ENCODE measurements at places on chromosomes 7 and 10.

GRCh38 chr7:120926943-120927346, 23.6 kb upstream of the ING3 start:
- no peak for DNase-seq

GRCh38 chr10:125043841-125044658, 102.1 kb downstream of the ZRANB1 start:
- no peak for DNase-seq

DNA sequence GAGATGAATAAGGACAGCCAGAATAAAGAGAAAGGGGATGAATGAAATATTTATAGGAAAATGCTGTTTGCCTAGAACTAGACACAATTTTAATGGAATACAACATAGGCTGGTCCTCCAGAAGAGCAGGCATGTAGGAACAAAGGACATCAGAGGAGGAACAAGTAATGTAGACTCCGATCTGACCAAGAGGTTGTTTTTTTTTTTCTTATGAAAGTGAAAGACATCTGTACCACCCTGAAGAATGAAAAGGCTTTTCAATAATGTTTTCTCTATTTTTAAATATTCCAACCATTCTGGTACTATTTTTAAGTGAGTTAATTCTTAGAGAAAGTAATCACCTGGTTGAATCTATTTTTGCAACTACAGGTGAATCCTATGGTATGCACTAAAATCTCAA, 136.9 kb upstream of the PTN start:
- DNase-seq: no peak

GRCh38 chr10:86400705-86401587, 34.4 kb upstream of the GRID1 start:
- no peak for DNase-seq

GRCh38 chr10:100967332-100967731, 2.0 kb upstream of the SEMA4G start:
- no peak for DNase-seq

- no peak for DNase-seq
Observed at GRCh38 chr10:35378541-35379210, 42.4 kb downstream of the CCNY start.

- peak; percentile 92 for DNase-seq
Observed at GRCh38 chr7:101856473-101857357, 39.3 kb downstream of the CUX1 start.

DNA sequence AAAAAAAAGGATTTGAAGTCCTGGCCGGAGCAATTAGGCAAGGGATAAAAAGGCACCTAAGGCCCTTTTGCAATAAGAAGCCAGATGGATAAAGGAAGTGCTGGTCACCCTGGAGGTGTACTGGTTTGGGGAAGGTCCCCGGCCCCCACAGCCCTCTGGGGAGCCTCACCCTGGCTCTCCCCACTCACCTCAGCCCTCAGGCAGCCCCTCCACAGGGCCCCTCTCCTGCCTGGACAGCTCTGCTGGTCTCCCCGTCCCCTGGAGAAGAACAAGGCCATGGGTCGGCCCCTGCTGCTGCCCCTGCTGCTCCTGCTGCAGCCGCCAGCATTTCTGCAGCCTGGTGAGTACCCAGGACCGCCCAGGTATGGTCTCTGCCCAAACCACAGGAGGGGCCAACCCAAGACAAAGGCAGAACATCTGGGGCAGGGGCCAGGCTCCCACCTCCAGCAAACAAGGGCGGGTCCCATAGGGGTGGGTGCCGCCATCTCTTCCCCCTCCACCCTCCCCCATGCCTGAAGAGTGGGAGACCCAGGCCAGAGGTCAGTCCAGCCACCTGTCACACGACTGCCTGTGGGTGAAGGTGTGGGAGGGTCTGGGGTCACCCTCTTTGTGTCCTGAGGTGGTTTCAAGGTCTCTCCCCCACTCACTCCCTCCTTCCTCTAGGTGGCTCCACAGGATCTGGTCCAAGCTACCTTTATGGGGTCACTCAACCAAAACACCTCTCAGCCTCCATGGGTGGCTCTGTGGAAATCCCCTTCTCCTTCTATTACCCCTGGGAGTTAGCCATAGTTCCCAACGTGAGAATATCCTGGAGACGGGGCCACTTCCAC, at the start of gene PILRB:
TSS of gene PILRB (plus strand) at position 91 of the 830 bp plus-strand sequence. CDS start at position 277, 186 bp downstream.
- DNase-seq: no peak

DNA sequence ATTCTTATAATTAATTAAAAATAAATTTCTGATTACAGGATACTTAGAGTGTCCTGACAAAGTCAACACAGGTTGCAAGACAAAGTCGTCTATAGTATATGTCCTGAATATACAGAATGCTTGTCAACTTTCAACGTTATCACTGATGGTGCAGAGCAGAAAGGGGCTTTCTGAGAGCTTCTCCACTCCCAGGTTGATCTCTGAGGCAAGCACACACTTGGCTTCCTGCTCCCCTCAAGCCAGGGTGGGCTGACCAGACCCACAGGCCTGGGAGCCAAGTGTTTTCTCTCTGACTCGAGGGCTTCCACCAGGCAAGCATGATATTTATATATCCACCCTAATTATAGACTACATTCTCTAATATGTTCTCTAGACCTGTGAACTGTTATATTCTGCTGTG, 448.9 kb downstream of the SH2D4B start:
- DNase-seq: no peak
